ENCODE measurements at places on chromosomes 1 and 21.

- DNase-seq, result no peak
These were observed 34.2 kb upstream of the EXO1 start for GRCh38 chr1:241813768-241814320.

DNA sequence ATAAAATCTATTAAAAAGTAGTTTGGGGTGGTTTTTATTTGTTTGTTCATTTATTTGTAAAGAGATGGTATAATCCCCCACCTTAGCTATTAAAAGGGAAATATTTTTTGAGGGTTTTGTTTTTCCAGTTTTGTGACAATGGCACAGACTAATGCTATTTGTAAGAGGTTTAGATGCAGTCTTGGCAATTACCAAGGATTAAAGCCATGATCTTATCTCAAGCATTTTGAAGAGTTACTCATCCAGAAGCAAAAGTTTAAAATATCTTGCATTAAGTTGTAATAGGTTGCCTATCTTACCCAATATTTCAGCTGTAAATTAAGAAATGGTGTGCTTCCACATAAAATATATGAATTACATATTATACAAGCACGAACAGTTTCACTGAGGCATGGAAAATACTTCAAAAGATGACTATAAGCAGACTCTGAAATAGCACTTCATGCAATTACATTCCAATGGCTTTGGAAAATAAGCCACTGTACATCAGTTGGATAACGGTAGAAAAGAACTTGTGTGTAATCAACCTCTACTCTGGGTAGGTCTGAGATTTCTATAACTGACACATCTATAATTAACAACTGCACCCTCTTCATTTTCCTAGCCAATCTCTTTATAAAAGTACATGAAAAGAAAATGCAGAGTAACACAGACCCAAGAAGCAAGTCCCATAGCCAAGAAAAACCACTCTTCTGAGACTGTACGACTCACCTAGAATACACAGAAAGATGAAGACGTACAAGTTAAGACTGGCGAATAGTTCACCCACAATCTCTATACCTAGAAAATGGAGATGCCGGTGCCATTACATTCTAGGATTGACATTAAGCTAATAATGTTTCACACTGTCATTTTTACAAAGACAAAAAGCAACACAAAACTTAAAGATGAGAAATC, 95.2 kb downstream of the PTPN14 start:
- DNase-seq, result no peak

DNA sequence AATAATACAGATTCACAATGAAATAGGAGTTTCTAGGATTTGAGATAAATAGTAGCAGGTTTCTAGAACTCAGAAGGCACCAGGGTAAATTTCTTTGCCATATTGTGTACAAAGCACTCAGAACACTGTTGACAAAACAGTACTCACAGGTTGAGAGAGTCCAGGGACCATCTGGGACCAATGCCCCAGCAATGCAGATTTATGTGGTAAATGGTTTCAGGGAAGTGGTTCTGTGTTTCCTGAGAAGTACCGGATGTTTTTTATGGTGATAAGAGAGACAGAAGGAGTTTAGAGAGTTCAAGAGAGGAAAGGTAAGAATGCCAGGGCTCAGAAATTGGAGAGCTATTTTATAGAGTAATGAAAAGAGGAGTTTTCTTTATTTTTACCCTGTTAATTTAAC, 29.6 kb upstream of the DIPK1A start:
- no peak for DNase-seq

DNA sequence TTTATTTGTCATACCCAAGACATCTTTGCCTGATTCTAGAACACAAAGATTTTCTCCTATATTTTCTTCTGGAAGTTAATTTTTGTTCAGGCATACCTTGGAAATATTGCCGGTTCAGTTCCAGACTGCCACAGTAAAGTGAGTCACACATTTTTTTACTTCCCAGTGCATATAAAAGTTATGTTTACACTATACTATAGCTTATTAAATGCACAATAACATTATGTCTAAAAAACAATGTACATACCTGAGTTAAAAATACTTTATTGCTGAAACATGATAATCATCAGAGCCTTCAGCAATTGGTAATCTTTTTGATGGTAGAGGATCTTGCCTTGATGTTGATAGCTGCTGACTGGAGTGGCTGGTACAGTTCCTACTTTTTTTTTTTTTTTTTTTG, 10.0 kb downstream of the SMCP start:
- no peak for DNase-seq

GRCh38 chr21:16420031-16420724, 690.4 kb downstream of the USP25 start:
- no peak for DNase-seq
